Stimulated activated CD4-positive, alpha-beta T cell treated with anti-CD3 and anti-CD28 coated beads, TNF-alpha, amount 100 ng/mL, for 1 hour (primary cell): ENCODE measurements at places on chromosomes 3 and 15.

- no peak for DNase-seq
These were observed 168.4 kb downstream of the P3H2 start for GRCh38 chr3:189952272-189952671.

DNA sequence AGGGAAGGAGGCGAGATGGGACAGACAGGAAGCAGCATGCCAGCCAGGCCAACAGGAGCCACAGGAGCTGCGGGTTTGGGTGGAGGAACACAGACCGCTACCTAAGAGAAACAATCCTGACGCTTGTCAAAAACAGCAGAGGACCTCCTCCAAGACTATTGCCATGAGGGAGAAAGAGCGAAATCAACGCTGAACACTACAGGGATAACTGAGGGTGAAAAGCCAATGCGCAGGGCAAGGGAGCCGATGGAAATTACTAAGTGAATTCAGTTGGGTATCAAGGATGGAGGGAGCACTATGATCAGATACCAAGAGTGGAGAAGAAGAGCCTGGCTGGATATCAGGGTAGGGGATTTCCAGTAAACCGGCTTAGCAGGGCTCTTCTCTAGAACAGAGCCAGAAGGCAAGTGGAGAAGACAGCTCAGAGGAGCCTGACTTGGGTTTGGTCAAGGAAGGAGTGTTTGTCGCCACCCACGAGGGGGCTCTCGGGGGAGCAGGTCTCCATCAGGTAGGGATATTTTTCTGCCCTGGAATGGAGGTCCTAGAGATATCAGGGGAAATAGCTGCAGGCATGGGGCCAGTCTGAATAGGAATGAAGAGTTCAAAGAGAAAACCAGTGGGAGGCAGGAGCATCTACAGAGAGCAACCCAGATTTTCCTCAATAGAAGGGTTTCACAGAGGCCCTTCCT, 48.4 kb downstream of the SLC41A3 start:
- no peak for DNase-seq

DNA sequence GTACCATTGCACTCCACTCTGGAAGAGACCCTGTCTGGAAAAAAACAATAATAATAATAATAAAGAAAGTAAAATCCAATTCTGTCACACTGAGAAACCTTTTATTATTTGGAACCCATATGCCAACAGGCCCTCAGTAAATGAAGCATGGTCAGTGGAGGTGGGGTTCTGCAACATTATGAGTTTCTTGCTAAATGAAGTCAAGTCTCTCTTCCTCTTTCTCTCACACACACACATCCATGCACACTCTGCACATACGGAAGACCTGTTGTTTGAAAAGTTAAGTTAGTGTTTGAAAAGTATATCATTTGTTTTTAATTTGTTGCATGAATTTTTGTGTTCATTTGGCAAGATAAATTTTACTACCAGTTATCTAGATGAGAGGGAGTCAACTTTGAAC, 27.8 kb downstream of the GAP43 start:
- no peak for DNase-seq

DNA sequence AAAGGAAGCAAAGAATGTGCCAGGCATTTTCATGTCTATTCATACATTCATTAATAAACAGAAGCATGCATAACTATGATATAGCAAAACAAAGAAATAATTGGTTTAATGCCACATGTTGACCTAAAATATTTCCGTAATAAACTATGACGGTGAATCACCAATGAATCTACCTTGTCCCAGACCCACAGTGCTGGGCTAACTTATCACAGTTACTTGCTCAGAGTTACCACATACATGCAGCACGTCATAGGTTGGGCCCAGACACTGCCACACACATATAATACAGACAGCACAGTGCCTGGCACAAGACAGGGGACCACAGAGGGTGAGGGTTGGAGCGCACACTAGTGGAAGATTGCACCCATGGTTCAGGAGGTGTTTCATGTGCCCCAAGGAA, 86.9 kb downstream of the ATP1B3 start:
- DNase-seq = no peak

DNA sequence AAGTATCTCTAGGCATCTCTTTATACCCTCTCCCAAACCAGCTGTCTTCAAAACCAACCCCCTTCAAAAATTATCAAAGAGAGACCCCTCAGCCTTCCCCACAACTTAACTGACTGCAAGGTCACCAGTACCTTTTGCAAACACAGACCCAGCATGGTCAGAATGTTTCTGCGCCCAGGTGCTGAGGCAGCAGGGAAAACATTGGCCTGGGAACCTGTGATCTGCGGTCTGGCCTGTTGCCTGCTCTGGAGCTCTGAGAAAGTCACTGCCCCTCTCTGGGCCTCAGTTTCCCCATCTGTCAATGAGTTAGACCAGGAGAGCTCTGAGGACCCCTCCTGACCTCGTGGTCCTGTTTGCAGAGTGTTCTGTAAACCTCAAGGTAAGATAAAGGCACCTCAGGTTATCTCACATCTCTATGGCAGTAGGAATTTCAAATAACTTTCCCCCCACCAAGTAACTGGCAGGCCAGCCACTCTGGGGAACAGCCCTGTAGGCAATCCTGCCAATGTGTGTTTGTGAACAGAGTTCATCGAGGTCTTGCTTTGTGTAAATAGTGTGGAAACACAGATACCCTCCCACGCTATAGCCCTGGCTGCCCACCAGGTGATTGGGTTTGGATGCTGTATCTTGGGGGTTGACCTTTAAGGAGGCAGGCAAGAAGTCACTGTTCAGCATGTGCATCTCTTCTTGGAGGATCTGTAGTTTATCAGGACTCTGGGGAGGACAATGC, 50.0 kb upstream of the SMAD6 start:
- DNase-seq = no peak

- DNase-seq = no peak
These were observed 660 bp upstream of the BCL2L10 start for GRCh38 chr15:52113235-52113634.

- DNase-seq = no peak
These were observed 11.8 kb upstream of the RIOX2 start for GRCh38 chr3:97983933-97984491.

DNA sequence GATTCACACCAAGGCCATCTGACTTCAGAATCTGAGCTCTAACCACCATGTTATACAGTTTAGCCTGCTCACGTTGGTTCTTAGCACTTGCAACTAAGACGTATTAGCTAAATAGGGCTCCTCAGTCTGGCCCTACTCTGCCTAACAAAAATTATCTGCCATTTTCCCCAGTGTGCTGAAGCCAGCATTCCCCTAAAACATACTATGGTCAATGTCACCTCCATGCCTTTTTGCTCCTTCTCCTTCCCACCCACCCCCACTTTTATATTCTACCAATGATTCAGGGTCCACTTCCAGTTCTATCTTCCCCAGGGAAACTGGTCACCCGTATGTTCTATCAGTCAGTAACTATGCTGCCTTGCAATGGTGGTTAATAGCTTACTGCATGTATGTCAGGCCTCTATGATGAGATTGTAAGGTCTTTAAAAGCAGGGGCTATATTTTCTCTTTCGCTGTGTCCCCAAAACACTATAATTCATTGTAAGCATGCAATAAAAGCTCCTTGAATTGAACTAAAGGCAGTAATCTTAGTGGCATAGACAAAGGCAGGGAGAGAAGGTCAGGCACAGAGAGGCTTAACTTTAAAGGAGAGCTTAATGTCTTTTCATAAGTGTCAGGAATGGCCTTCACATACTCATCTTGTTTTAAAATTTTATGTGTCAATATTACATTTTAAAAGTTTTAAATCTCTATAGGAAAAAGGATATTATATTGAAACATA, 23.3 kb downstream of the POPDC2 start:
- no peak for DNase-seq

GRCh38 chr15:85443593-85444087, 63.2 kb downstream of the AKAP13 start:
- DNase-seq = no peak

DNA sequence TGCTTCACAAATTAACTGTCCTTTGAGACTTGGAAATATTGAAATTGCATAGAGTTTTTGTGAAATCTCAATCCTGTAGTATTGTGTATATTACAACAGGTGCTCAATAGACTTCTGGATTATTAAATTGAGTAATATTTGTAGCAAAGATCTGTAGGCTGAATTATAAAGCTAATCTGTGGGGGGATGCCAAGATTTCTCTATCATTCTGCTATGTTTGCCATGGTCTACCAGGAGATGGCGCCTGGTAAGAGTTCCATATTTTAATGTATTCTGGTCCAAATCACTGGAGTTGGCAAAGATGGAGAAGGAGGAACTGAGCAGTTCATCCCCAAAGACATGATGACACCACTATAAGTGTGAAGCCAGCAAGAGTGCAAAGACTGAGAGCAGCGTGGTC, 340.9 kb upstream of the TPRG1 start:
- DNase-seq = no peak

GRCh38 chr3:177041021-177041729, 156.1 kb downstream of the TBL1XR1 start:
- no peak for DNase-seq

- no peak for DNase-seq
These were observed 5.7 kb upstream of the CAV3 start for GRCh38 chr3:8727605-8728512.

DNA sequence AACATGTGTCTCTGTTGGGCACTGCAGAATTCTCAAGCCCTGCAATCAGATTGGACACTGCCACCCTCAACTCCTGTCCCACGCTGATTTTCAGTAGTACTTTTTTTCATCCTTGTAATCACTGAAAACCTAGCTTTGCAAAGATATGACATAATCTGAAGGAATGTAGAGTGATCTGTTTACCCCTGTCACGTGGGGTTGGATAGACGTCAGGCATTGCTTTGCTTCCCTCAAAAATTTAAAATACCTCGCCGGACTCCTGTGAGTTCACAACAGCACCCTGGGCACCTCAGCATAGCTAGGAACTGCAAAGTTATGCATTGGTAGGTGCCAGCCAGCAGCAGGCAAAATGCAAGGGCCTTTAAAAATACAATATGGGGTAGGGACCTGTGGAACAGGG, 71.1 kb upstream of the OXTR start:
- DNase-seq = no peak

DNA sequence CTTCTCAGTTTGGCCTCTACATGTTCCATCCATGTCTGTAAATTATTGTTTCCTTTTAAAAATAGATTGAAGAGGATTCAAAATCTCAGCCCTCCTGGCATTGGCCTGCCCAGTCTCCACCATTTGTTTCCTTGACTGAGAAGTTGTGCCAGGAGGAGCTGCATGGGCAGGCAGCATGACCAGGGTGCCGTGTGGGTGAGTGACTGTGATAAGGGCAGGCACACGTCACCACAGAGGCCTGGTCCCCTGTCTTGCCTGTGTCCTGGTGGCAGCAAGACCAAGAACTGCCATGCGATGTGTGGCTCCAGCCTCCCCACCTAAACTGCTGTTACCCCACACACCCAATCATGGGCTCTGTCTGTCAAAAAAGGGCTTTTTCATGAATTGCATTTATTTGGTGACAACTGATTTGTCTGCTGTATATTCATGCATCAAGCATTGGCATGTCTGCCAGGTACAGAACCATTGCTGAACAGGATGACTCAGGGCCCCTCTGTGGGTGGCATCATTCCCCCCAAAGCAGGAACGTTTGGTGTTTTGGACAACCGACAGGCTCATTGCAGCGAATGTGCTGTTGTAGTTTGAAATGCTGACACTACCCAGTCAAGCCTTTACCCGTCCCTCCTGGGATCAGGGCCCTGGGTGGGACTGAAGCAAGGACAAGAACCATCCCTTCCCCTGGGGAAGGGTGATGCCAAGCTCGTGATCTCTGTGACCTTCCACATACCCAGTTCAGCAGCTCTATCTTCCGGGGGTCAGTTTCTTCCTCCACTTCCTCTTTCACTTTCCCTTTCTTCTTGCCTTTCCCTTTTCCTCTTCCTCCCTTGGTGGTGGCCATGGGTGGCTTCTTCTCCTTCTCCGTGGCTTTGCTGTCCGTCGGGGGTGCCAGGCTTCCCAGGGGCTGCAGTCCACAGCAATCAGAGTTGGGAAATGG, 51.6 kb downstream of the TRPM1 start:
- no peak for DNase-seq

- no peak for DNase-seq
These were observed 88.3 kb downstream of the ATP10A start for GRCh38 chr15:25774871-25775270.

DNA sequence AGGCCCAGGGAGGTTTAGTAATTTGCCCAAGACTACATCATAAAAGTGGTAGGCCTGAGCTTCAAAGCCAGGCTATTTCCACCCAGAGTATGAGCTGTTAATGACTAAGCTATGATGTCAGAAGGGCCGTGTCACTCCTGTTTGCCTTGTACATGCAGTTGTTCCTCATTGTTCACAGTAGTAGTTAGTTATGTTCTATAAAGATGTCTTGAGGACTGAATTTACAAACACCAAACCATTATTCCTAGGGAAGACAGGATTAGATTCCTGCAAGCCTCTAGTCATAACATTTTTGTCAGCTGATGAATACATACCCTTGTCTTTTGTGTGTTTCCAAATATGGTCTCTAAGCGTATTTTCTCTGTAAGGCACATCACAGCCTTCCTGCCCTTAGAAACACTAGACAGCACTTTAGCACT, 20.9 kb upstream of the LARS2 start:
- DNase-seq = no peak

DNA sequence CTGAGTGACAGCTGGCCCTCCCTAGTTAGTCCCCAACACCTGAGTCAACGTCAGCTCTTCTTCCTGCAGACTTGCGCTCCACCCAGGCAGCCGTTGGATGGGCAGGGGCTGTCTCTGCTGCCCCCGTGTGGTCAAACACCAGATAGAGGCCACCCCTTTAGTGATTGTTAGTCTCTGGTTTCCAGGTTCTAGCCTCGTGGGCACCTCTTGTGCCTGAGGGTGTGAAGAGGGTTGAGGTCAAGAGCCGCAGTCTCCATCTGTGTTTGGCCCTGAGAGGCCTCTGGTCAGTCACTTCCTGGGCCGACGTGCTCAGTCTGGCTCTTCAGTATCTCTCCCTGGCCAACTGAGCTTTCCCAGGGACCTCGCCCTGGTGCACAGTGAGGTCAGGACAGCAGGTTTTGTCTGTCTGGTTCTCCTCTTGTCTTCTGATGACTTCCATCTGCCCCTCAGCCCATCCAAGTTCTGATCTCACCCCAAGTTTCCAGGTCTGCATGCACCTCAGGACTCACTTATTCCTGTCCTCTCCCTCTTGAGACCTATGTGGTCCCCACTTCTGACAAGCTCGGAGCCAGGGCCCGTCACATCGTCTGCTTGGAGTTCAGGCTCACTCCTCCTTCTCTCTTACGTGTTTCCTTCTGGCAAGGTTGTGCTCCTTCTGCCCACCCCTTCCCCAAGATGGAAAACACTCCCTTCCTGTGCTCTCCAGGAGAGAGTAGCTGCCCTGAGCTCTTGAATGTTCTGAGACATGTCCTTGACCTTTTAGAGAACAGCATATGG, 20.9 kb downstream of the CD276 start:
- peak; percentile 52 for DNase-seq

GRCh38 chr3:126126811-126127431, 43.0 kb upstream of the SLC41A3 start:
- DNase-seq = no peak

DNA sequence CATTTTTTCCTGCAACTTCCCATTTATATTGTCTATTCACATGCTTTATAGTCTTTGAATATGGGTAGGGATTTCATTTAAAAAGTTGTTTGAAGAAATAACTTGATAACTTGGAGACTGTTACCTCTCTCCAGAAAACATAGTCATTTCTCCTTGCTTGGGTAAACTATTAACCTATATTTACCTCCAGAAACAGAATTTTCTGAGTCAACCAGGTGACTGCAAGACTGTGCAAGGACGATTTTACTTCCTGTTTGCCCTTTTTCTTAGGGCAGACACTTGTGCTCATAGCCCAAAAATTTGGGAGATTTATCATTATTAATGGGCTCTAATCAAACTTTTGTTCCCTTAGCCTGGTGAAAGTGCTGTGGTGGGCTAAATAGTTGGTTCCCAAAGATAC, 14.3 kb upstream of the MOBP start:
- no peak for DNase-seq
